ENCODE measurements at places on chromosomes 13 and 19.

DNA sequence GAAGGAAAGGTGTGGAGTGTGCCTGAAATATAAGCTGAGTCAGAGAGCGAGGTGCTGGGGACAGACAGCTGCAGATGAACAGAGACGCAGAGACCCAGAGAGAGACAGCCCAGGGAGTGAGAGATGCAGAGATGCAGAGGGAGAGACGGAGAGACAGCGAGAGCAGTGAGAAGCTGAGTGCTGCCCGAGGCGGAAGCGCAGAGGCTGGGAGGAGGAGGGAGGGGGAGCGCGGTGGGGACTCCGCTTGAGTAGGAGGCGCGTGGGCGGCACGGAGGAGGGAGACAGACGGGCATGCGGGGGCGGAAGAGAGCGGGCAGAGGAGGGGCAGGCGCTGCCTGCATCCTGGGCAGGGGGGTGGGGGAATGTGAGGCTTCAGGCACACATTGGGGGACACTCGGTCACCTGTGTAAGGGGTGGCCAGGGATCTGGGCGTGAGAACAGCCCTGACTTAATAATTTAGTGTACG, 25.7 kb downstream of the SLC8A2 start:
- no peak for DNase-seq

DNA sequence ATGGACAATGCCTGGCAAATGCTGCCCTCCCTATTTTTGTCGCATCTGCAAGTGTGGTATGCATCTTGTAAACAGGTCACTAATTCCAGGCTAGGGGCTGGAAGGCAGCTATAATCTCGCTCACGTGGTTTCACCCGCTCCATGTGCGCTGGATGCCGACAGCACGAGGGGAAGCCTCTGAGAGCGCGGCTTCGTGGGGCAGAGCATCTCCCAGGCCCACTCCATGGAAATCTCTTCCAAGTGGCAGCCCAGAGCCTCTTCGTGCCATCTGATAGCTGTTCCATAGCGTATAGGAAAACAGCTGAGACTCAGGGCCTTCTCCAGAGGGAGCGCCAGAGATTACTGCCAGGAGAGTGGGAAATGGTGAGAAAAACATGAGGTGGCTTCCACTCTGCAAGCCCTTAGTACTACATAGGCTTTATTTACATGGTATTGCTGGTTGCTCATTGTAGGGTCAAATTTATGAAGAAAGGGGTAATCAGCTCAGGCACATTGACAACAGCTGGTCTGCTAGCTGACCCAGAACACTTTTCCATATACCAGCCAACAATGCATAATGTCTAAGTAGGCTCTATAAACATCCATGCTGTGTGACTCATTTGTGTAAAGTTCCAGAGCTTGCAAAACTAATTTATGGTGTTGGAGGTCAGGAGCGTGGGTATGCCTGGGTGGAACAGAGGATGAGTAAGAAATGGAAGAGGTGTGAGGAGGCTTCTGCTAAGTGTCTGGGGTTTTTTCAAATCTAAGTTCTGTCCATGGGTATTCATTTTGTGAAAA, 165.2 kb downstream of the SHISA2 start:
- peak; percentile 27 for DNase-seq

DNA sequence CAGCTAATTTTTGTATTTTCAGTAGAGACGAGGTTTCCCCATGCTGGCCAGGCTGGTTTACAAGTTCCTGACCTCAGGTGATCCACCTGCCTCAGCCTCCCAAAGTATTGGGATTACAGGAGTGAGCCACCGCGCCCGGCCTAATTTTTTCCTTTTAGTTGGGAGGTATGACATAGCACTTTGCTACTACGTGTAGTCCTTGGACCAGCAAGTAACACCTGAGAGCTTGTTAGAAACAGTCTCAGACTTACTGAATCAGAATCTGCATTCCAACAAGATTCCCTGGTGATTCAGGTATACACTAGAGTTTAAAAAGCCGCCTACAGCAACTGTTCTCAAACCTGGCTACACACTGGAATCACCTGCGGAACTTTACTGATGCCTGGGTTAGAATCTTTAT, 1.8 kb upstream of the FARP1 start:
- DNase-seq: no peak

GRCh38 chr19:3132971-3133792, 2.7 kb upstream of the GNA15 start:
- DNase-seq: no peak

- no peak for DNase-seq
Observed at GRCh38 chr13:77916488-77916887, 2.1 kb downstream of the EDNRB start.

- no peak for DNase-seq
Observed at GRCh38 chr13:20769091-20769490, 4.7 kb downstream of the EEF1AKMT1 start.

DNA sequence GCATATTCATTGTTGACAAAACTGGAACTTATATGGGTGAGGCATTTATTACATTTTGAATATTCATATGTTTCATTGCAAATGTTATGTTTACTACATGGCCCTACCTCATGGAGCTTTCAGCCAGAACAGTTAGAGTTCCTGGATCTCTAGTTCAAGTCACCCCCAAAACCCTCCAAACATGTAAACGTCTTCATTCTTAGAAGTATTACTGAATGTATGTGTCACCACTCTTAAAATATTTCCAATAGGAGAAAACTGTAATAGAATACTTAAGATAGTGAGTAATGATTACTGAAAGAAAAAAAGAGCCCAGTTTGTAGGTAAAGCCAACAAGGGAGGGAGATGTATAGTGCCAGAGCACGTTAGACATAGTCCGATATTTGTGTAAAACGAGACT, 23.5 kb downstream of the URI1 start:
- no peak for DNase-seq

- DNase-seq: no peak
Observed at GRCh38 chr13:23771956-23772355, 117.2 kb downstream of the MIPEP start.

DNA sequence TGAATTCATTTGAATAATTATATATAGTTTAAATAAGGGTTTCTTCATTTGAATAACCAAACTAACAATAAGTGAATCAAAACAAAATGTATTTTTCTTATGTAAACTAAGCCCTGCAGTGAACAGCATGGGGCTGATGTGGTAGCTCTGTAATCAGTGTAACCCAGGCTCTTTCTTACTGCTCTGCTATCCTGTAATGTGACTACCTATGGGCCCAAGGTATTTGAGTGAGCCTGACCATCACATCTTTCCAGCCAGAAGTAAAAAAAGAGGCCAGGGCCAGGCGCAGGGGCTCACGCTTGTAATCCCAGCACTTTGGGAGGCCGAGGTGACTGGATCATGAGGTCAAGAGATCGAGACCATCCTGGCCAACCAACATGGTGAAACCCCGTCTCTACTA, 494.6 kb downstream of the DCT start:
- DNase-seq: no peak

DNA sequence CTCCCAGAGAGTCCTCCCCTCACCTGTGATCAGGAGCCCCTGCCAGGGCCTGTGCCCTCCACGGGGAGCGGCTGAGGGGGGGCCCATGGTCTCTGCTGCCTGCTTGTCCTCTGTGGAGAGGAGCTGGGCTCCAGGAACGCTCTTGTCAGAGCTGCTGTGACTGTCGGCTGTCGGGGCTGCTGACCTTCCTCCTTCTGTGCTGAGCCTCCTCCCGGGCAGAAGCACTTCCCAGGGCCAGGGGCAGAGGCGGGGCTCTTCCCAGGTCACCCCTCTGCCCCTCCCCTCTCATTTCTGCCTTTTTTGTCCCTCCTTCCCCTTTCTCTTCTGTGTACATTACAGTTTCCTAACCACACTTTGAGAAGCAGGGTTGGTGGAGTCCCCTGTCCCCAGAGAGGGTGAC, at the start of gene CEACAM4:
Gene CEACAM4 (minus strand): TSS at position 198 of the 400 bp plus-strand sequence. CDS start 111 bp downstream, at position 87.
- no peak for DNase-seq

DNA sequence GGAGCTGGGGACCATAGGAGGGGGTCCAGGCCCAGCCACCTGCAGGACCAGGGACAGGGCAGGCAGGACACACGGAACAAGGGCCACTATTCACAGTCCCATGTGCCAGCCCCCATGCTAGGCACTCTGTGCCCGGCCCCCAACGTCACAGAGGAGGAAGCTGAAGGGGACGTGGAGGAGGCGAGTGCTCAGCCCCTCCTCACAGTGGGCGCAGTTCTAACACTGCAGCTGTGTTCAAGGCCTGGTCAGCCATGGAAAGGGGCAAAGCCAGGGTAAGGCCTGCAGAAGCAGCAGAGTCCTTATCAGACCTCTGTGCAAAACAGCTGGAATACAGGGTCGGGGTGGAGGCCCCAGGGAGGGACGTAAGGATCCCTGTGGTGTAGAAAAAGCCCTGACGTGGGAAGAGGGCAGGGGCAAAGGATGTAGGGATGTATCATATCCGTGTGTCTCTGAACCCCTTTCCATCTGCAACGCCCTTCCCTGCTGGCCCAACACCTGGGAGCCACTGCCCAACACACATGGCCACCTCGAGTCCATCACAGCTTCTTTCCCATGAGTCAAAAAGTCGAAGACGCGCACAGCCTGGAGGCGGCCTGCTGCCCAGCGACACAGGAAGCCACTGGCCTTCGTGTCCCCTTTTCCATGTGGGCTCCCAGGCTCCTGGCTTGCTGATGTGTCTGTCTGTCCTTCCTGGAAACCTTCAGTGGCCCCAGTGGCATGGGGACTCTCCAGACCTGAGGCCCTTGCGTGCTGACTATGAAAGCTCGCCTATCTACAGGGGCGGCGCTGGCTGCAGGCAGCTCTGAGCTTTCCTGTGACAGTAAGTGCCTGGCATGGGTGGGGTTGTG, 28.0 kb downstream of the SH3GL1 start:
- no peak for DNase-seq

DNA sequence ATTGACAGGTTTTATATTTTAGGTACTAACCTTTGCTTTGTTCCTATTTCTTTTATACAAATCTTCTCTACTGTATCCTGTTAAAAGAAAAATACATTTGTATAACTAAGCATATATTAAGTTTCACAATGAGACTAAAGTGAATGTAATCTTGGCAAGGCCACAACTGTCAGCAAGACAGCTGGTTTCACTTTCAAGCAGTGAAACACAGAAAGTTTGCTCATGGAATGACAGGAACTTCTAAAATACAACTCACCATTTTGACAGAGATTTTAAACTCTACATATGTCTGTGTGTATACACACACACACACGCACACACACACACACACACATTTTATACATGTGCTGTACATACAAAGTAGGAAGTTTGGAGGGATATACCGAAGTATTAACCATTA, 53.3 kb downstream of the PARP4 start:
- no peak for DNase-seq

GRCh38 chr13:44837250-44837649, 152.0 kb downstream of the NUFIP1 start:
- no peak for DNase-seq

GRCh38 chr13:68888832-68889231, 1218.8 kb upstream of the ATXN8OS start:
- no peak for DNase-seq

- no peak for DNase-seq
Observed at GRCh38 chr19:9856609-9857008, 21.5 kb downstream of the PIN1 start.

Data from hypothalamus (tissue), 51 donors.